Activated T-helper 1 cell treated with anti-CD3 and anti-CD28 coated beads, Interleukin-12 subunit alpha, Interleukin-12 subunit beta, Interleukin-2, Interleukin-4 antibody, amounts not matched to agents 30 ng/mL and 10 ng/mL and 1 ng/mL, durations not matched to agents 14 hours and 24 hours and 36 hours (primary cell): ENCODE measurements at places on chromosomes 13 and 19. TPM values are rescaled to one million over a fixed set of nuclear protein-coding genes. Genes with fewer than 3 reads are reported as not detected.

The TMEM238 gene
- 9.7 and 10.6 TPM in 2 replicates for total RNA-seq

The KLK3 gene
- total RNA-seq: not detected in 2 replicates

The ZNF426 gene
- 10.2 and 10.3 TPM in 2 replicates for total RNA-seq

The CATSPERD gene
- total RNA-seq: not detected in 2 replicates

The CEACAM8 gene
- total RNA-seq: not detected in 2 replicates

DNA sequence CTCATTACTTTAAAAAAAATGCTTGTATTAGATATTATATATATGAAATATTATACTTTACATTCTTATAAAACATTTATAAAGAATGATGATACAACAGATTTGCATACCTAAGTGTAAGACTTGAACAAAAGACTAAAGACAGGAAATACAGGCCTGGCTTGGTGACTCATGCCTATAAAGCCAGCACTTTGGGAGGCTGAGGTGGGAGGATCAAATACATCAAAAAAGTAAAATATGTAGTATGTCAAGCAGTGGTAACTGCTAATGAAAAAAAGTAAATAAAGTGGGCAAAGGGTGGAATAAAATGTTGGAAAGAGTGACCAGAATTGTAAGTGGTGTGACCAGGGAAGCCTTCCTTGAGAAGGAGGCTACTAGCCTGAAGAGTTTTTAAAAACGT lies 133.7 kb downstream of the GGACT start:
- no peak for DNase-seq

- no peak for DNase-seq
Measured at GRCh38 chr13:20340759-20341171, 108.6 kb upstream of the GJB6 start.

DNA sequence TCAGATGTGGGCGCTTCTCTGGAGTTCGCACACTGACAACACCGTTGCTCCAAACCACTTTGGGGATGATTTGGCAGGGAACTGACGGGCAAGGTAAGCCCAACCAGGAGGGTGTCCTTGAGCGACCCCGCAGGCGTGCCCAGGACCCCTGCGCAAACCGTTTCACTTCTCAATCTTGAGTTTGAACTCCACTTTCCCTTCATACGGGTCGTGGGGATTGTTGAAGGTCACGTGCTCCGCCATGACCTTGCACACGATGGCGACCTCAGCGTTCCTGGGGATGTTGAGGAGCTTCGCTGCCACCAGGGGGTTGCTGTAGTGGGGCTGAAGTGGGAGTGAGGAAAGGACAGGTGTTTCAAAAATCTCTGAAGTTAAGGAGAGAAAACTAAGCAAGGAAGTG lies 8.8 kb downstream of the ATP4B start:
- DNase-seq: no peak

DNA sequence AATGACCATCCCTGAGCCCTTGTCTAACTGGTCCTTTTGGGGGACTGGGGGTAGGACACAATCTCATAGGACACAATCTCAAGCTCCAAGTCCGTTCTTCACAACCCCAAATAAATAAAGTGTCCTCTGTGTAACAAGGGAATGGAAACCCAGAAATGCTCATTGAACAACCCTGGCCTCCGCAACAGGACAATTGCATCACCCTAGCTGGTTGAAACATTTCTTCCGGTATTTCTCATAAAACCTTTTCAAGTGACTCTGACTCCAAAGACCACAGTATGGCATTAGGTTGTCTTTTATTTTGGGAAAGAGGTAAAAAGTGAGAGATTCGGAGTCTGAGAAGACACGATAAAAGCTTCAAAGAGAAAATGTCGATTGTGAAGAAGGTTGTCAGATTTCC lies 186.6 kb downstream of the ZNF536 start:
- no peak for DNase-seq

DNA sequence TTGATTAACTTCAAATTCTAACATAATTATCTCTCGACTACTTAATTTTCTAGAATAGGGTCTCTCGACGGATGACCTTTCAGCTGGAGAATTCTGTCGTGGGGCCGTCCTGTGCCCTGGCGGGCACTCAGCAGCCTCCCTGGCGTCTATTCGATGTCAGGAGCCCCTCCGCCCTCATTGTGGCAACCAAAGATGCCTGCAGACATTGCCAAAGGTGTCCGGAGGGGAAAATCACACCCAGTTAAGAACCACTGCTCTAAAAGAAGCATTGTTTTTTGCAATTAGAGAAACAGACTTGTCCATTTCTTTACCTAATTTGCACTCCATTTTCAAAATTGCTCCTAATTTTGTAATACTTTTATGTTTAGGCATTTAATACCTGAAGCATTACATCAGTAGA lies 79.2 kb upstream of the ARHGEF7 start:
- DNase-seq: no peak

- DNase-seq: no peak
Measured at GRCh38 chr19:12974301-12975220, 5.2 kb downstream of the DAND5 start.

- no peak for DNase-seq
Measured at GRCh38 chr19:42498169-42498757, 30.0 kb downstream of the CEACAM1 start.

DNA sequence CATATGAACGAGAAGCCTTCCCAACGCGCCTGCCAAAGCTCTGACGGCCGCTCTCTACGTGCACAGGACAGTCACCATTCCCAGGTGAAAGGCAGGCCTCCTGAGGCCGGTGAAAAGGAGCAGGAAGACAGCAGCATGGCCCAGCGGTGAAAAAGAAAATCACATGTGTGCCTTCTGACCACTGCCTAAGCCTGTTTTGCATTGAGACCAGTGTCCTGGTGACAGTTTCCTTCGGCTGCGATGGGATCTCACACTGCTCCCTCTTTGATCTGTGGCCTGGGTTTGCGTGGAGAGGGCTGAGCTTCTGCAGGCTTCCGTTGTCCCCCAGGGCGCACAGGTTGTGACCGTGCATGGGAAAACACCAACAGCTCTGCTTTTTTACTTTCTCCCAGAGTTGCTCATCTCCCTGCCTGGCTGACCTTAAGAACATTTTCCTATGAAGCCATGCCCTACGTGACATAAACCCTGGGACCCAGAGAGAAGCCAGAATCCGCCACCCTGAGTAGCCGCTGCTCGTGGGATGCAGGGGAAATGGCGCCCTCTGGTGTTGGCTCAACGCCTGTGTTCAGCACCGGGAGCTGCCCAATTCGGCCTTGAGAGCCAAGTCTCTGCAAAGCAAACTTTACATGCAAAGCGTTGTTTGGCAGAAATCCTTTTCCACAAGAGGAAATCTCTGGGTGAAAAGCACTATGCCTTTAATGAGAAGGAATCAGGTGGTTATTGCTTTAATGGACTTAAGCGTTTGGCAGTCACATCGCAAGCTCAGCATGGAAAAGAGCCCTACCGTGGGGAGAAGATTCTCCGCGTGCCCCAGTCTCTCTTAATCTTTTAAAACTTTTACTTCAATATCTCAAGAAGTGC lies 112.2 kb upstream of the GPR12 start:
- peak; percentile 22 for DNase-seq
